ENCODE measurements at places on chromosomes 16 and 17.

DNA sequence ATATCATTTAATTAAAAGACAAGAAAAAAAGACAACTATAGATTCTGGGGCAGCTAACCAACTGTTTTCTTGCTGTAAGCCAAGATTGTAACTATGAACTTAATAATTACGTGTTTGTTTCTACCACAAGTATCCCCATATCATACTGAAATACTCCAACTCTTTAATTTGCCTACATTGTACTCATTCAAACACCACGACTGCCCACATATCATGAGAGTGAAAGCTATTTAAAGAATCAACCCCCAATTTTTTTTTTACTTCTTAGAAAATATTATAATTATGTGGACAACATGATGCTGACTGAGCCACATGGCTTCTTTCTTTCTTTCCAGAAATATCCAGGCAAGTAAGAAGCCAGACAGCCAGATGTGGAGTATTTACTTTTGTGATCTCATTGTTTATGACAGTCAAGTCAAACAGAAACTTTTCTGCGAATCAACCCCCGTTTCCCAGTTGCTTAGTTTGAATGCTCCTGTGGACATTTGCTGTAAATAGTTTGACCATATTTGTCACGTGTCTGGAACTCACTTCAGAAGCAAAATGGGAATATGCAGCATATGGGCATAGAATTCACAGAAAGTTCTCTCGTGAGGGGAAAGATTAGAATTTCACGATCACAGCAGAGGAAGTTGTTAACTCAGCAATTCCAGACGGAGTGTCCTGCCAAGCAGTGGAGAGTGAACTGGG is 126.8 kb upstream of the PSMD7 start:
- DNase-seq = no peak

GRCh38 chr17:66957343-66957742 is 7.2 kb upstream of the CACNG4 start:
- no peak for DNase-seq

- no peak for DNase-seq
Measured at GRCh38 chr16:81752225-81752875, 26.7 kb upstream of the PLCG2 start.

GRCh38 chr17:57357392-57357784 is 101.1 kb downstream of the MSI2 start:
- DNase-seq = peak; percentile 63

GRCh38 chr17:40671282-40671681 is 6.3 kb upstream of the KRT222 start:
- DNase-seq = no peak

GRCh38 chr16:53817117-53817755 is 113.3 kb downstream of the FTO start:
- DNase-seq = no peak

GRCh38 chr17:9299695-9300094 is 275.9 kb downstream of the STX8 start:
- no peak for DNase-seq

- DNase-seq = no peak
Measured at GRCh38 chr16:54921206-54921824, 9.3 kb upstream of the IRX5 start.

- no peak for DNase-seq
Measured at GRCh38 chr16:60748366-60748765, 1287.9 kb downstream of the CDH8 start.

DNA sequence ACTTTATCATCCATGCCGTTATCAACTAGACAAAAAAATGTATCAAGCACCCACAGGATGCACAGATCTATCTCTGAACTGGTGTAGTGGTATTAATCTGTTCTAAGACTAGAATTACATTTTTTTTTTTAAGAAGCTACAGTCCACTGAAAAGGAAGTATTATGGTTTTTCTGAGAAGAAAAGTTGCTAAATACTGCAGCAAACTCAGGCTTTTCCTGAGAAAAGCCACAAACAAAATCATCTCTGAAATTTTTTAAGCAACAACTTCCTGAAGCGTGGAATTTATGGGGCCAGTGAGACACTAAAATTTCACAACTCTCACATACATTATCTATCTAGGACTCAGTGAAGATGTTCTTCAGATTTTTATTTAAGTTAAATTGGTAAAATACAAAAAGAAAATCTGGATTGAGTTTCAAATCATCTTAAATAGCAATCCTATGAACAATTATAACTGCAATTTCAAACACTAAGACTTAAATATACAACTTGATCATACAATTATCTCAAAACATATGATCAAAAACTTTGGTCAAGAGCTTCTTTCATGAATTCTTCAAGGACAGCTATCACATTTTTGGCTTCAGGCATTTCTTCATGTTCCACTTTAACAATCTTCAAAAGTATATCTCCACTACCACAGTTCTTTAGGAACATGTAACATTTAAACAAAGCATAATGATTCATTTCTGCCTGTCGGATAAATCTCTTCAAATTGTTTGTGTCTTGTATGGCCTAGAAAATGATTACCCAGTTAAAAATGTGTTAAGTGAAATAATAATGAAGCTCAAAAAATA is 10.5 kb downstream of the C17orf75 start:
- no peak for DNase-seq

- DNase-seq = no peak
Measured at GRCh38 chr17:13268791-13269595, 251.2 kb upstream of the ELAC2 start.

GRCh38 chr16:30951750-30952149 is 2.9 kb downstream of the ORAI3 start:
- no peak for DNase-seq

DNA sequence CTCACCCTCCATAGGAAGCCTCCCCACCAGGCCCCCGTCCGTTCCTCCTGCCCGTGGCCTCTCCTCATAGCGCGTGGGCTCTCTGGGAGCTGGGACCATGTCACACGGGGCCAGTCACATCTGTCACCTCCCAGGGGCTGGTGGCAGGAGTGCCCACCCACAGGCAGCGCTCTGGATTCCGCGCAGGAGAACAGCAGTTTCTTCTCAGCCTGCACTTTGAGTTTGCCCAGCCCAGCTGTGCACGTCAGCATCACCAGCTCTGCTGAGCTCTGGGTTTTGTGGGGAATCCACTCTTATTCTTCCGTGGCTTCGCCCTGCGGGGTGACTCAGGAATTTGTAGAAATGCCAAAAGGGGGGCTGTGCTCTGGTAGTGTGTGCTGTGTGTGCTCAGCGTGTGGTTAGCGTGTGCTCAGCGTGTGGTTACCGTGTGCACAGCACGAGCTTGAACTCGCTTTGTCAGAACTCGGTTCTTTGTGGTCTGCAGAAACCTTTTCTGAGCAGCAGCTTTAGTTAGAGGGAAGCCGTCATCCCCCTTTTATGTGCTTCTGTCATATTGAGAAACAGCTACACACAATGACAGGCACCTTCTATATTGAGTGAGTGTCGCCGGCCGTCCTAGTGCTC is 3.2 kb downstream of the ACSF3 start:
- DNase-seq = no peak

- DNase-seq = no peak
Measured at GRCh38 chr17:74426551-74427047, 5.3 kb upstream of the GPRC5C start.

- no peak for DNase-seq
Measured at GRCh38 chr16:80664226-80664625, 123.4 kb downstream of the DYNLRB2 start.

- DNase-seq = no peak
Measured at GRCh38 chr16:80147026-80147655, 393.7 kb upstream of the DYNLRB2 start.

- no peak for DNase-seq
Measured at GRCh38 chr16:65769776-65770438, 596.6 kb upstream of the CDH5 start.

GRCh38 chr17:50944054-50944901 is 78.1 kb upstream of the TOB1 start:
- peak; percentile 86 for DNase-seq

DNA sequence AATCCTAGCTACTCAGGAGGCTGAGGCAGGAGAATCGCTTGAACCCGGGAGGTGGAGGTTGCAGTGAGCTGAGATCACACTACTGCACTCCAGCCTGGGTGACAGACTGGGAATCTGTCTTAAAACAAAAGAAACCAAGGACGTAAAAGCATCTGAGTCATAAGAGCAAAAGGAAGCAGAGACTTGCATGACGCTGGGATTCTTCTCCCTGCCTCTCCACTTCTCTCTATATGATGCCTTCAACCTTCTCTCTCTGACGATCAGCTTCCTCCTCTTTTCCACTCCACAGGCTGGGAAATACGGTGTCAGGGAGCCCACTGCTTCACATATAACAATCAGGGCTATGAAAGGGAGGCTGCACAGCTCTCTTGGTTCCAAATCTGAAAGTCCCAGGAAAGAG is 43.2 kb upstream of the CCL1 start:
- DNase-seq = no peak

- no peak for DNase-seq
Measured at GRCh38 chr17:47981462-47981861, 10.5 kb downstream of the CDK5RAP3 start.

DNA sequence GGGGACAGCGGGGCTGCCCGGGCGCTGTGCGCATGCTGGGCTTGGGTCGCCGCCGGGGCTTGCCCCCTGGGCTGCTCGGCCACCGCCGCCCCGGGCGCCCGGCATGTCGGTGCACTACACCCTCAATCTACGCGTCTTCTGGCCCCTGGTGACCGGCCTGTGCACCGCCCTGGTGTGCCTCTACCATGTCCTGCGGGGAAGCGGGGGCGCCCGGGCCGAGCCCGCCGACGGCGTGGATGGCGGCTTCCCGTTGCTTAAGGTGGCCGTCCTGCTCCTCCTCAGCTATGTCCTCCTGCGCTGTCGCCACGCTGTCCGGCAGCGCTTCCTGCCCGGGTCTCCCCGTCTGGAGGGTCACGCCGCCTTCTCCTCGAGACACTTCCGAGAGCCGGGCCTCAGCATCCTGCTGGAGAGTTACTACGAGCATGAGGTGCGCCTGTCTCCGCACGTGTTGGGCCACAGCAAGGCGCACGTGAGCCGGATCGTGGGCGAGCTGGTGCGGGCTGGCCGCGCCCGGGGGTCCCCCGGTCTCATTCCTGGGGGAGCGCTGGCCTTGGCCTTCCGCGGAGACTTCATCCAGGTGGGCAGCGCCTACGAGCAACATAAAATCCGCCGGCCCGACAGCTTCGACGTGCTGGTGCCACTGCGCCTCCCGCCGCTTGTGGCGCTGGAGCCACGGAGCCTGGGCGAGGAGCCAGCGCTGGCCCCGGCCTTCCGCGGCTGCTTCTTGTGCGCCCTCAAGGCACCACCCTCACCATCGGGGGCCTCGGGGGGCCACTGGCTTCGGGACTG is 789 bp downstream of the ITPRIPL2 start:
- peak; percentile 41 for DNase-seq

DNA sequence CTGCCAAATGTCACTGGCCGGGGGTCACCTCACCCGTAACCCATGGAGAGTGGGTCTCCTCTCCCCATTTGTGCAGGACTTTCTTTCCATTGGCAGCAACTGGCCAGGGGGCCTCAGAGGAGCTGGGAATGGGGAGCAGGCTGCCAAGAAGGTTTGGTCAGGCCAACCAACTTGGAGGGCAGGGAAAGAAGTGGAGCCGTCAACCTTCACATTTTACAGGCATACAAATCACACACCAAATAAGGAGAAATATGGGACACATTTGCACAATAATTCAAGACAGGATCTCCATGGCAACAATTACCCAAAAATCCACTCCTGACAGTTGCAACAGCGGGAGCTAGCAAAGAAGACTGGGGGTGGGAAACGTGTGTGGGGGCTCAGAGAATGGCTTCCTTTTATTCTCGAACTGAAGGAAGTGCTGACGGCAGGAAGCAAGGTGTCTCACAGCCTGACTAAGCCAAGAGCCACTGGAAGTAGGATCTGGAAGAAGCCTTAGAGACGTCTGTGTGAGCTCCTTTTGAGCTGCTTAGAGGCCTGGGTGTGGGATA is 20.9 kb downstream of the RPRML start:
- no peak for DNase-seq

DNA sequence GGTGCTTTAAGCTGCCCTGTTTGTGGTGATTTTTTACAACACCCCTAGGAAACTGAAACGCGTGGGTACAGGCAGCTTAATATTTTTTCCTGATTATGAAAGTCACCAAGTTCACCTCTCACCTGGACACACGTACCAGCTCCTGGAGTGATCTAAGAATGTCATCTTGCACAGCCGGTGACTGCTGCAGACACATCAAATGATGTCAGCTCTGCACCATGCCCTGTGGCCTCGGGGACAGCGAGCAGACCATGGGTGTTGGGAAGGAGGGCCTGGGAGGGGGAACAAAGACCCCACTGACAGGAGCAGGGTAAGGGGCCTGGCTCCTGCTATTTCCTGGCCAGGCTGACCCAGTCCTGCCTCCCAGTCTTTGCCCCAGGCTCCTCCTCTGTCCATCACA is 272.7 kb downstream of the PARN start:
- no peak for DNase-seq

DNA sequence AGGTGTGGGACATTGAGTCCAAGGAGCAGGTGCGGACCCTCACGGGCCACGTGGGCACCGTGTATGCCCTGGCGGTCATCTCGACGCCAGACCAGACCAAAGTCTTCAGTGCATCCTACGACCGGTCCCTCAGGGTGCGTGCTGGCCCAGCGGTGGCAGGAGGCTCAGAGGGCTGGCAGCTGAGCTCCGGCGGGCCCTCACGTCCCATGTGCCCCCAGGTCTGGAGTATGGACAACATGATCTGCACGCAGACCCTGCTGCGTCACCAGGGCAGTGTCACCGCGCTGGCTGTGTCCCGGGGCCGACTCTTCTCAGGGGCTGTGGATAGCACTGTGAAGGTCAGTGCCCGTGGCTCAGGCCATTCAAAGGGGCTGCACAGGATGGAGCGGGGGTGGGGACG is 20.4 kb downstream of the CASKIN1 start:
- no peak for DNase-seq

DNA sequence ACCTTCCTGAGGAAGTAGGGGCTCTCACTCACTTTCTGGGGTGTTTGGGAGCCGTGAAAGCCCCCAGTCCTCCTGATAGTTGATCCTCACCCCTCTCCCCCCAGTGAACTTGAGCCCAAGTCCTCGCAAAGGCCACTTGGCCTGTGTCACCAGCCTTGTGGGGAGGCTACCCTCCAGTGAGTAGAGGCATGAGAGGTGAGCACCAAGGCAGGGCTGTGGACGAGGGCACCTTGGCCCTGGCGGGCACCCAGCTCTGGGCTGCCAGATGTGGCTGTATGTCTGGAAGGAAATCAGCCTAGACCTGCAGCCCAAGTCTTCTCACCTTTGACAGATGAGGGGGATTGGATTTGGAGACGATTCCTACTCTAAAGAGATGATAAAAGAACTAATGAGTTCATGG is 3.1 kb downstream of the TTYH2 start:
- DNase-seq = no peak

- DNase-seq = no peak
Measured at GRCh38 chr17:42848093-42848492, 2.9 kb upstream of the AOC3 start.

GRCh38 chr17:5043524-5043923 is 8.3 kb upstream of the SLC52A1 start:
- no peak for DNase-seq

GRCh38 chr16:74143171-74143570 is 153.4 kb upstream of the PSMD7 start:
- no peak for DNase-seq

- peak; percentile 34 for DNase-seq
Measured at GRCh38 chr17:71085238-71086033, 916.1 kb downstream of the KCNJ2 start.

Data from DMS153 (cell line).